Smooth muscle cell of the coronary artery (primary cell): ENCODE measurements at places on chromosomes 3 and 15. TPM values are rescaled to one million over a fixed set of nuclear protein-coding genes. Genes with fewer than 3 reads are reported as not detected.

Gene BOC
- 0.38 and 19.7 TPM in 2 replicates for total RNA-seq

Gene RAB6B
- total RNA-seq: 0.30 and 1.1 TPM in 2 replicates

Gene EXD1
- not detected in 2 replicates for total RNA-seq

Gene MUC4
- total RNA-seq: not detected in 2 replicates

Gene CCK
- total RNA-seq: 0.30 and 1.1 TPM in 2 replicates

Gene RPUSD2
- 12.9 and 14.7 TPM in 2 replicates for total RNA-seq

Gene DPH3
- 12.5 and 15.0 TPM in 2 replicates for total RNA-seq

Gene ISLR
- 44.8 and 87.3 TPM in 2 replicates for total RNA-seq

Gene SHC4
- total RNA-seq: 0.47 and 4.1 TPM in 2 replicates

Gene MED12L
- total RNA-seq: 0.30 and 0.70 TPM in 2 replicates

Gene ITIH3
- 2.8 TPM in 1 of 2 replicates, not detected in the other for total RNA-seq

Gene DUOXA1
- total RNA-seq: 0.59 TPM in 1 of 2 replicates, not detected in the other

Gene DGKG
- under 0.01 and 2.1 TPM in 2 replicates for total RNA-seq

Gene ATP2B2
- total RNA-seq: not detected in 2 replicates

Gene CCDC54
- not detected in 2 replicates for total RNA-seq

Gene BFSP2
- total RNA-seq: not detected in 2 replicates

Gene IL17RD
- 2.7 and 3.6 TPM in 2 replicates for total RNA-seq

Gene RARB
- total RNA-seq: 0.23 and 32.2 TPM in 2 replicates

Gene ZDHHC23
- 0.70 and 2.0 TPM in 2 replicates for total RNA-seq

Gene PLSCR1
- 17.9 and 53.1 TPM in 2 replicates for total RNA-seq

Gene CHRM5
- total RNA-seq: 0.15 TPM in 1 of 2 replicates, not detected in the other

Gene TM4SF18
- total RNA-seq: 0.15 and 2.5 TPM in 2 replicates

Gene CA12
- total RNA-seq: 24.0 and 204 TPM in 2 replicates

Gene ADGRG7
- total RNA-seq: 0.12 TPM in 1 of 2 replicates, not detected in the other

Gene LEKR1
- 0.38 and 0.47 TPM in 2 replicates for total RNA-seq

Gene HYKK
- total RNA-seq: 0.70 and 2.9 TPM in 2 replicates
